ENCODE measurements at places on chromosomes 16 and 17. TPM values are rescaled to one million over a fixed set of nuclear protein-coding genes. Genes with fewer than 3 reads are reported as not detected.

CCL8 gene
- not detected for total RNA-seq

DNA sequence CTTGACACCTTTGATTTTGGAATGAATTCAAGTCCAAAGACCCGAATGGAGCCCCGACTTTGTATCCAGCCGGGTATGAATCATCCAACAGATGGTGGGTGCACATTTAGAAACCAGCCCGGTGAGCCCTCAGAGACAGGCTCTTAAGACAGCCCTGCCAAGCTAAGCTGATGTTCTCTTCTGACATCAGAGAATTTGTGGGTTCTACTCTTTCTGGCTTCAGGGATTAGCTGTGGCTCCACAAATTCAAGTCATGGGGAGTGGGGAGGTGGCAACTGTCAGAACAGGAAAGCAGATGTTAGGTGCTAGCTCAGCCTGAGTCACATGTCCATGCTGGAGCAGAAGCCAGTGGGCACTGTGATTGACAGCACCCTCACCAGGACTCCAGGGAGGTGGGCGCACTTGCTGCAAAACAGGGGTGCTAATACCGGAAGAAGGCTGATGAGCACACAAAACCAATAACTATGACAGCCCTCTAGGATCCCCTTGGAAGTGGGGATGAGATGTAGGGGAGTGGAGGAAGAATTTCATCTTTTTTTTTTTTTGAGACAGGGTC lies 31.4 kb upstream of the XYLT2 start:
- no peak for DNase-seq

GRCh38 chr17:72219137-72219823 lies 98.5 kb downstream of the SOX9 start:
- DNase-seq: no peak

DNA sequence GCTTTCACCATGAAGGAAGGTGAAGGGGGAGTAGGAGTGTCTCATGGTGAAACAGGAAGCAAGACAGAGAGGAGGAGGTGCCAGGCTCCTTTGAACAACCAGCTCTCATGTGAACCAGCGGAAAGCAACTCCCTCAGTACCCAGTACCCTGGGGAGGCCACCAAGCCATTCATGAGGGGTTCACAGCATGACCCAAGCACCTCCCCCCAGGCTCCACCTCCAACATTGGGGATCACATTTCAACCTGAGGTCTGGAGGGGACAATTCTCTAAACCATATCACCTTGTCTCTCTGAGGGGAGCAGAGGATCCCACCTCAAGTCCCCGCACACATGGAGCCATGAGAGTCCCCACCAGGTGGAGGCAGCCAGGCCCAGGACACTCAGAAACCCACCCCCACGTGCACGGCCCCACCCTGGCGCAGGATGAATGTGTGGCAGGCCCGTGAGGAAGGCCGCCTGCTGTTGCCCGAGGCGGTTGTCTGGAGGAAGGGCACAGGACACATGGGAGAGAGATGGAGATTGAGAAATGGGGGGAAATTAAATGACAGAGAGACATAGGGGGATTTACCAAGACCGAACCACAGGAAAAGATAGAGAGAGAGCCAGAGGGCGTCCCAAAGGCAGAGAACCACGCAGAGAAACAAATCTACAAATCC lies 85.9 kb downstream of the TMEM132E start:
- no peak for DNase-seq

GRCh38 chr17:7363311-7363710 lies 8.4 kb downstream of the TMEM95 start:
- DNase-seq: peak; percentile 19

DNA sequence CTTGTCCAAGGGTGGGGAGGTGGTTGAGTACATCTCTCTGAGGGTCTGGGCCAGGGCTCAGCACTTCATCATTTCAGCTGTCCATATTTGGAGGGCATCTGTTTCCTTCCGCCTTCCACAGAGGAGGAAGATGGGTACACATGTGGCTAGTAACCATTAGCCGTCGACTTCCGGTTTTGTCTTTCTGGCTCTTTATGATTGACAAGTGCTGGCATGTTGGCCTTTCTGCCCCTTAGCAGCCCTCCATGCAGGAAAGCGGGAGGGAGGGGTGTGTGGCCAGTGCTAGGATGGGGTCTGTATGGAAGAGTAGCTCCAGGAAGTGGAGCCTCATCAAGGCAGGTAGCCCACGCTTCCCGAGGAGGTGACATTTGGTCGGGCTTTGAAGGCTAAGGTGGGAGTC lies 69.6 kb downstream of the RAI1 start:
- DNase-seq: no peak
